A172 (cell line): ENCODE measurements at places on chromosomes 12 and 14.

- no peak for DNase-seq
Observed at GRCh38 chr12:52517005-52517835, 3.0 kb downstream of the KRT5 start.

DNA sequence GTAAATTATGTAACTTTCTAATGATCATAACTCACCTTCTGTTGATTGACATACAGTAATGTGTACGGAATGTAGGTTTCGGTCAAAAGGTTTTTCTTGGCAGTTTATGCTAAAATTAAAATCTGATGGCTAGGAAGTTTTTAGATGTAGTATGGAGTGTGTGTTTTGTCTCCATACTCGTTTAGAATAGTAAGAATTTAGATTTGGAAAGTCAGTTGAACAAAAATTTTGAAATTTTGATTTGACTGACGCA, 859 bp downstream of the PALS1 start:
- DNase-seq, result no peak

GRCh38 chr12:6996040-6996441, 22.2 kb downstream of the LPCAT3 start:
- DNase-seq, result peak; percentile 40

DNA sequence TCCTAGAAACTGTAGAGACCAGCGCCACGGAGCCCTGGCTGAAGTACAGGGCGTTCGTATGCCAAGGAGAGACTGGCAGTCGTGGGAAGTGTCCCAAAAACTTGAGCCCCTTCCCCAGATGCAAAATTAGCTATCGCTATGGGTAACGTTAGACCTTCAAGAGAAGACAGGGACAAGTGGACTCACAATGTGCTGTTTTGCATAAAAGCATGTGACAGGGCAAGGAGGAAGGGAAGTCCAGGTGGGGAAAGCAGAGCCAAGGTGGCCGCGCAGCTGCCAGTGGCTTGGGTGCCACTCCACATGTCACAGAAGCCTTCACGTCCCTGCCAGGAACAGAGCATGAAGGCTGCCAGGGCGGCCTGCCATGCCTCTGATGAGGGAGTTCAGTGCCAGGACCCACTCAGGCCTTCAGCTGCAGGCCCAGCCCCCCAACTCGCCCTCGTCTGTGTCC, 61.2 kb upstream of the DYNC1H1 start:
- DNase-seq, result no peak

- DNase-seq, result no peak
Observed at GRCh38 chr14:58535044-58535443, 102.7 kb upstream of the DACT1 start.

GRCh38 chr14:90428676-90429075, 31.8 kb downstream of the CALM1 start:
- DNase-seq, result no peak

DNA sequence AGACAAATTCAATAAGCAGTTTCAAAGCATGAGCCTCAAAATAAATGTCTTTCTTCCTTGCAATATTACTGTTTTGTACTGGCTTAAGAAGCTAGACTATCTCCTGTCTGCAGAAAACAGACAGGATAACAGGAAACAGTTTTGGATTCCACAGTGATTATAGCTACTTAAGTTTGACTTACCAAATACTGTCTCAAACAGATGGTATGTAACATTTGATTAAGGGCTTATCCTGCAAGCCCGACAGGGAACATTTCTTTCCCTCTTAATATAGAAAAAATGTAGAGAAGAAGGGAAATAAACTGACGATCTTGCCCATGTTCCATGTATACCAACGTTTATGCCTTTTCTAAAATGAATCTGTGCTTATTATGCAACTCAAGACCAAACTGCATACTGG, 179.9 kb upstream of the EEA1 start:
- DNase-seq, result no peak
